ENCODE measurements at places on chromosomes 11 and 22.

DNA sequence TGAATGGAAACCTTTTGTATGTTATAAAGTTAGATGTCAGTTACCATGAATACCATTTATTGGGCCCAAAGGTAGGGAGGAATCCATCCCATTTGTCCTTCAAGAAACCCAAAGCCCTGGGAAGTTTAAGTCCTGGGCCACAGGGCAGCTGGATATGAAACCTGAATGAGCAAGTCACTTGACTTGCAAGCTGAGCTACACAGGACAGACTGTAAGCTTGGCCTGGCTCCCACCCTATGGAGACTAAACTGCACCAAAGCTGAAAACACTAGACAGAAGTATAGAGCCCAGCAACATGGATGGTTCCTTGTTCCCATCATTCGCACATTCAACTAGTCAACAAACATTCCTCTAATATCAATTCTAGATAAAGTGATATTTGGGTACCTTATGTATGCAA is 71.3 kb downstream of the KCNC1 start:
- no peak for DNase-seq

GRCh38 chr11:20035701-20036601 is 124.3 kb downstream of the DBX1 start:
- DNase-seq = no peak

GRCh38 chr11:68808787-68809186 is 32.9 kb downstream of the CPT1A start:
- DNase-seq = no peak

DNA sequence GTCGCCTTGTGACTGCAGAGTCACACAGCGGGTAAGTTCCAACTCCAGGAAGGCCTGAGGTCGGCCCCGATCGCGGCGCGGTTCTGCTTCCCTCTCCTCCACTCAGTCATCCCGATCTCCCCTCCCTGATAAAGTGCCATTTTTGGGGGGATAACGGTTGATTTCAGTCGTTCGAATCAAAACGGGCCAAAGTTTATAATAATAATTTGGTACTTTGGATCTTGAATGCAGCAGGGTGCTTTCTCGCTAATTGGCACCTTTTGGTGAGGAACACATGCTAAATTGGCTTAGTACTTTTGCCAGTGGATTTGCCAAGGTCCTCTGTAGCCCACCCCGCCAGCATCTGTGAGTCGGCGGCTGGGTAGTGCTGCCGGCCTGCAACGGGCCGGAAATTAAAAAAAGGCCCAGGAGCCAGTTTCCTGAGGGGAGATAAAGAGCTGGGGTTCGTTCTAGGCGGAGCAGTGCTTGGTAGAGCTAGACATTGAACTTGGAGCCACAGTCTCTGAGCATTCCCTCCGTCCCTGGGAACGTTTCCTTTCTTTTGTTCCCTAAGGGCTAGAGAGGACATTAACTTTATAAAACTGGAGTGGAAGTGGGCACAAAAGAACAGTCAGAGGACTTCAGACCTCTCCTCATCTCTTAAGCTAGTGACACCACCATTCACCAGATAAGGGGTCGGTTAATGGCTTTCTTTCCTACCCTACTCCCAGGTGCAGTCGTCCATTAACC is 997 bp downstream of the UBE2L3 start:
- no peak for DNase-seq

DNA sequence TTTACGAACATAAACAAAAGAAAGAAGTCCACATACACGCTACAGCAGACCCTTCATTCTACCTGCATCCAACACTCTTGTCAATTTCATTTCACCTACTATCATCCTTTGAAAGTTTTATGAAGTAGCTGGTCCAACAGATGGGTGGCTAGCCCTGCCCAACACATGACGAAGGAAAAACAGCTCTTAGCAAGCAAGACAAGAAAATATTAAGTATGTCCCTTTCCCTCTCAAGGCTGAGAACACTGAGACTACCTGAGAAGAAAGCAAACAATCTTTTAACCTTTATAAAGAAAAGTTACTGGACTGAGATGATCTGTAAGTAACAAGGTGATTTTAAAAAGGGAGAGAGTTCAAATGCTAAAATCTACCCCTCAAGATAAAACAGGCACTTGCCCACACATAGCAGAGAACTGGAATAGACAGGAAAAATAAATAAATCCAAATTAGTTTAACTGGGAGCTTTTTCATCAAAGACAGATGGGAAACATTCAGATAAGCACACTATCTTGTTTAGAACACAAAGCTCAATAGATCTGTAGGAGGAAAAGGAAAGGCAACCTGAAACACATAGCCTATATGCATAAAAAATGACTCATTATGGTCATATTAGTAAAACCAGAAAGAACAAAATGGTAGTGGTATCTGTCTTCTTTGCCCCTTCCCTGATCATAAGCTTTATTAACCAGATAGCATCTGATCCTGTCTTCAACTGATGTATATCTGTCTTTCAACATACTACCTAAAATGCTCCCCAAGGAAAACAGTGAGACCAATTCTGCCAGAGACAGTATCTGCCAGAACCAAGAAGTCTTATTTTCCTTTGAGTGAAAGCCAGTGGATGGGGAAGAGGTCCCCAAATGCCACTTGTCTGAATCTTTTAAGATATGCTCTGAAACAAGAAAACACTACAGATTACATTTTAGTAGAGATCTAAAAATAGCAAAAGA is 104.3 kb downstream of the MRTFA start:
- no peak for DNase-seq

Data from WTC11 (cell line).